ENCODE measurements at places on chromosomes 13 and 19. TPM values are rescaled to one million over a fixed set of nuclear protein-coding genes. Genes with fewer than 3 reads are reported as not detected.

APOC4 gene
- not detected for total RNA-seq

CCDC70 gene
- not detected for total RNA-seq

- peak overlapping the region; percentile 99 for H3K4me3 ChIP-seq
- no peaks in the 10 kb centered on the region for H3K27me3 ChIP-seq
- no peaks in the 10 kb centered on the region for H3K4me1 ChIP-seq
- DNase-seq, result peak; percentile 69
- H3K36me3 ChIP-seq, result peaks cover 19% of the 10 kb centered on the region
Measured at GRCh38 chr13:19862481-19863313, 752 bp downstream of the ZMYM5 start.

DNA sequence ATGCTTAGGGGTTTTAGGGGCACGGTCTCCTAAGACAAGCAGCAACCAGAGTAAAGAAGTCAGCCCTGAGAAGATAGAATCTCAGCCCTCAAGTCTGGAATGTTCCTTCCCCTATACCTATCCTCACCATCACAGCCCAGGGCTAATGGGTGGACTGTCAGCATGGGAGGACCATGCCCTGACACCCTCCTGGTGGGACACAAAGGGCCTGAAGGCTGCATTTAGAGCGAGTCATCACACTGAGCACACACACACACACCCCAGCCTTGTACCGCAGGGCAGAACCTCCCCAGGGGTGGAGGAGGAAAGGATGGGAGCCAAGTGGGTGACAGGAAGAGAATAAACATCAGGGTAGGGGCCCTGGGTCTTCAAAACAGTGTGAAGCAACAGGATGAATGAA, 174.8 kb upstream of the SERP2 start:
- H3K36me3 ChIP-seq, result no peaks in the 10 kb centered on the region
- no peak overlapping the region for H3K4me3 ChIP-seq

- no peaks in the 10 kb centered on the region for H3K36me3 ChIP-seq
- peak overlapping the region; percentile 93 for H3K4me3 ChIP-seq
- H3K27ac ChIP-seq, result peak overlapping the region; percentile 79
Measured at GRCh38 chr13:32587811-32588170, 1.5 kb downstream of the PDS5B start.

PINLYP gene
- 7.7 TPM for total RNA-seq

DNA sequence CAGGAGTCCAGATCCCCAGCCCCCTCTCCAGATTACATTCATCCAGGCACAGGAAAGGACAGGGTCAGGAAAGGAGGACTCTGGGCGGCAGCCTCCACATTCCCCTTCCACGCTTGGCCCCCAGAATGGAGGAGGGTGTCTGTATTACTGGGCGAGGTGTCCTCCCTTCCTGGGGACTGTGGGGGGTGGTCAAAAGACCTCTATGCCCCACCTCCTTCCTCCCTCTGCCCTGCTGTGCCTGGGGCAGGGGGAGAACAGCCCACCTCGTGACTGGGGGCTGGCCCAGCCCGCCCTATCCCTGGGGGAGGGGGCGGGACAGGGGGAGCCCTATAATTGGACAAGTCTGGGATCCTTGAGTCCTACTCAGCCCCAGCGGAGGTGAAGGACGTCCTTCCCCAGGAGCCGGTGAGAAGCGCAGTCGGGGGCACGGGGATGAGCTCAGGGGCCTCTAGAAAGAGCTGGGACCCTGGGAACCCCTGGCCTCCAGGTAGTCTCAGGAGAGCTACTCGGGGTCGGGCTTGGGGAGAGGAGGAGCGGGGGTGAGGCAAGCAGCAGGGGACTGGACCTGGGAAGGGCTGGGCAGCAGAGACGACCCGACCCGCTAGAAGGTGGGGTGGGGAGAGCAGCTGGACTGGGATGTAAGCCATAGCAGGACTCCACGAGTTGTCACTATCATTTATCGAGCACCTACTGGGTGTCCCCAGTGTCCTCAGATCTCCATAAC, at the start of gene APOE:
APOE (plus strand) TSS at position 360 of the 724 bp plus-strand sequence. CDS start 829 bp downstream, outside the sequence.
- H3K27me3 ChIP-seq, result no peaks in the 10 kb centered on the region
- peak within 1 kb of the TSS; percentile 19 for H3K27ac ChIP-seq
- peak; percentile 93 for DNase-seq
- peaks cover 6% of the 10 kb centered on the region for H3K4me1 ChIP-seq
- H3K36me3 ChIP-seq, result peaks cover 33% of the 10 kb centered on the region

RFX2 gene
- total RNA-seq, result 6.9 TPM

GRCh38 chr19:3125900-3126524, 9.8 kb upstream of the GNA15 start:
- no peaks in the 10 kb centered on the region for H3K27me3 ChIP-seq
- H3K4me1 ChIP-seq, result no peaks in the 10 kb centered on the region
- H3K4me3 ChIP-seq, result no peak overlapping the region
- H3K36me3 ChIP-seq, result no peaks in the 10 kb centered on the region

RASGRP4 gene
- 0.16 TPM for total RNA-seq

LILRA6 gene
- total RNA-seq, result not detected

VSTM2B gene
- not detected for total RNA-seq

SIGLEC12 gene
- total RNA-seq, result not detected

GRCh38 chr19:35977446-35978222, 17.4 kb upstream of the SDHAF1 start:
- no peaks in the 10 kb centered on the region for H3K4me1 ChIP-seq
- H3K36me3 ChIP-seq, result no peaks in the 10 kb centered on the region
- DNase-seq, result peak; percentile 94
- no peak overlapping the region for H3K4me3 ChIP-seq
- H3K27ac ChIP-seq, result no peak overlapping the region

- H3K27me3 ChIP-seq, result peaks cover 7% of the 10 kb centered on the region
Measured at GRCh38 chr13:46332772-46333171, 54.3 kb downstream of the RUBCNL start.

KASH5 gene
- total RNA-seq, result not detected

DNA sequence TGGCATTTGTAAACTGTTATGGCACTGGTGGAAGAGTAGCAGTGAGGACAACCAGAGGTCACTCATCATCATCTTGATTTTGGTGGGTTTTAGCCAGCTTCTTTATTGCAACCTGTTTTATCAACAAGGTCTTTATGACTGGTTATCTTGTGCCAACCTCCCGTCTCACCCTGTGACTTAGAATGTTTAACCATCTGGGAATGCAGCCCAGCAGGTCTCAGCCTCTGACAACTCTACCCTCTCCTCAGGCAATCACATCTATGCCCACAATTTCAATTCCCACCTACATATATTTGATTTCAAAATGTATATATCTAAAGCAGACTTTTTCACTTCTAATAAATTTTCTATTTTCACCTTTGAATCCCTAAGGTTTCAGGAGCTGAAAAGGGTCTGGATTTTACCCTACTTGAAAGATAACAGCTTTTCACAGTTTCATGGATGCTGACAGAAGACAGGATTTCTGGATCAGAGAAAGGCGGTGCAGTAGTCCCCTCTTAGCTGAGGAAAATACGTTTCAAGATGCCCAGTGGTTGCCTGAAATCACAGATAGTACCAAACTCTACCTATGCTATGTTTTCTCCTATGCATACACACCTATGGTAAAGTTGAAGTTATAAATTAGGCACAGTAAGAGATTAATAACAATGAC, 1171.8 kb downstream of the DIAPH3 start:
- no peak overlapping the region for H3K4me3 ChIP-seq
- H3K27me3 ChIP-seq, result no peaks in the 10 kb centered on the region
- H3K4me1 ChIP-seq, result no peaks in the 10 kb centered on the region
- H3K27ac ChIP-seq, result no peak overlapping the region

DNA sequence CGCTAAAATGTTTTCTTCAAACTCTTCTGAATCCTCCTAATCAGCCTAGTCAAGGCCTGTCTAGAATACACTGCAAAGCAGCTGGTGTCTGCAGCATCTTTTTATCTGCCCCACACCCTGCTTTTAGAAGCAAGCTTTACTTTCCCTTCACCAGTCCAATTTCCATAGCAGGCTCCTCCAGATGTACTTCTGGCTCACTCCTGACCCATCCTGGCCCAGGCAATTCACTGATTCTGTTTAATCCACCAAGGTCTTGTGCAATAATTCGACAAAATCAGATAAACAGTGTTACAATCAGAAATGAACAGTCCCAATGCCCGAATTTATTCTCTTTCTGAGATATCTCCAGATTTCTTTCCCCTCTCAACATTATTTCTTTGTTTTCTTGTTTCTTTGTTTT, 415.2 kb upstream of the SGCG start:
- no peak overlapping the region for H3K4me3 ChIP-seq
- H3K36me3 ChIP-seq, result no peaks in the 10 kb centered on the region
- H3K27me3 ChIP-seq, result no peaks in the 10 kb centered on the region
- no peak overlapping the region for H3K27ac ChIP-seq
- DNase-seq, result no peak

ZNF554 gene
- 5.0 TPM for total RNA-seq

ERICH6B gene
- total RNA-seq, result not detected

GRCh38 chr19:42132030-42132628, at the start of gene POU2F2:
Gene POU2F2, minus strand, starts transcription at chr19:42132446. Its CDS starts 35 bp downstream, at chr19:42132411.
- peak; percentile 71 for DNase-seq
- H3K4me3 ChIP-seq, result peak within 1 kb of the TSS; percentile 49
- peaks cover 32% of the 10 kb centered on the region for H3K27me3 ChIP-seq
- H3K27ac ChIP-seq, result no peak within 1 kb of the TSS

DNA sequence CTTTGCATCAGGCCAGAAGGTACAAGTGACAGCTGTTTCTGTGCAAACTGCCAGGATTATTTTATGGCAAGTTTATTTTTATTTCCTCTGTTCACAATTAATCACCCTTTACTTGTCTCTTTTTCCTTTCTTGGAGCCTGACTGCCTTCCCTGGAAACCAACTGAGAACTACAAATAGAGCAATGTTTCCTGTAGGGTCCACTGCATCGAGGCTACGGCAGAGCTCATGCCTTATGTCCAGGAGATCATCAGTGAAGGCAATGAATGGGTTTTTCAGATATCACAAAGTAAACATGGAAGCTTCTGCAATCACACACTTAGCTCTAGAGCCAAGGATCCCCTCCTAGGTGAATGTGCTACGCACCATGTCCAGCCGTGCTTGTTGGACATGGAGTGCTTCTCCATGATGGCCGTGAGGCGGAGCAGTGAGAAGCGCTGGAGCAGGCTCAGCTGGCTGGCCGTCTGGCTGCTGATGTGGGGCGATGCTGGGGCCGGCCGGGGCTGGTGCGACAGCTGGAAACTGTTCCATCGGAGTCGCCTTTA, 110.9 kb downstream of the KL start:
- H3K36me3 ChIP-seq, result no peaks in the 10 kb centered on the region
- H3K4me3 ChIP-seq, result no peak overlapping the region
- H3K4me1 ChIP-seq, result peaks cover 9% of the 10 kb centered on the region
- no peak overlapping the region for H3K27ac ChIP-seq
- DNase-seq, result no peak

- H3K36me3 ChIP-seq, result no peaks in the 10 kb centered on the region
- no peaks in the 10 kb centered on the region for H3K27me3 ChIP-seq
- H3K4me3 ChIP-seq, result no peak overlapping the region
- H3K27ac ChIP-seq, result no peak overlapping the region
- peak; percentile 78 for DNase-seq
Measured at GRCh38 chr13:48126944-48127830, 32.3 kb upstream of the MED4 start.

GRCh38 chr19:14156122-14156521, 19.7 kb upstream of the ASF1B start:
- no peak overlapping the region for H3K27ac ChIP-seq
- H3K4me3 ChIP-seq, result no peak overlapping the region
- H3K4me1 ChIP-seq, result peaks cover 4% of the 10 kb centered on the region
- peaks cover 25% of the 10 kb centered on the region for H3K36me3 ChIP-seq

NAT14 gene
- 67.1 TPM for total RNA-seq

GRCh38 chr13:27905650-27906049, 14.2 kb upstream of the PDX1 start:
- no peak overlapping the region for H3K4me3 ChIP-seq
- no peaks in the 10 kb centered on the region for H3K36me3 ChIP-seq
- no peaks in the 10 kb centered on the region for H3K4me1 ChIP-seq
- DNase-seq, result no peak

DNA sequence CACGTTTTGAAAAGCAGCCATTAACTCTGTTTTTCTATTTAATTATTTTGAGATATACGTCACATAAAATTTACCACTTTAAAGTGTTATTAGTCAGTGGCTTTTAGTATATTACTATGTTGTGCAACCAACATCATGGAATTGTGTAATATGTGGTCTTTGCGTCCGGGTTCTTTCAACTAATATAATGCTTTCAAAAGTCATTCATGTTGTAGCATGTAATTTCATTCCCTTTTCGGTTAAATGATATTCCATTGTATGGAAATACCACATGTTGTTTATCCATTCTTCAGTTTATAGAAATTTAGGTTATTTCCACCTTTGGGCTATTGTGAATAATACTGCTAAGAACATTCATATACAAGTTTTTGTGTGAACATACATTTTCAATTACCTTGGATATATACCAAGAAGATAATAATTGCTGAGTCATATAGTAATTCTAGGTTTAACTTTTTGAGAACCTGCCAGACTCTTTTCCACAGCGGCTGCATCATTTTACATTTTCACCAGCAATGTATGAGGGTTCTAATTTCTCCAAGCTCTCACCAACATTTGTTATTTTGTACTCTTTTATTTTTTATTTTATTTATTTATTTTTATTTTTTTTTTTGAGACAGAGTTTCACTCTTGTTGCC, 28.1 kb upstream of the CLDN10 start:
- no peak overlapping the region for H3K27ac ChIP-seq
- H3K36me3 ChIP-seq, result no peaks in the 10 kb centered on the region
- H3K27me3 ChIP-seq, result no peaks in the 10 kb centered on the region

DNA sequence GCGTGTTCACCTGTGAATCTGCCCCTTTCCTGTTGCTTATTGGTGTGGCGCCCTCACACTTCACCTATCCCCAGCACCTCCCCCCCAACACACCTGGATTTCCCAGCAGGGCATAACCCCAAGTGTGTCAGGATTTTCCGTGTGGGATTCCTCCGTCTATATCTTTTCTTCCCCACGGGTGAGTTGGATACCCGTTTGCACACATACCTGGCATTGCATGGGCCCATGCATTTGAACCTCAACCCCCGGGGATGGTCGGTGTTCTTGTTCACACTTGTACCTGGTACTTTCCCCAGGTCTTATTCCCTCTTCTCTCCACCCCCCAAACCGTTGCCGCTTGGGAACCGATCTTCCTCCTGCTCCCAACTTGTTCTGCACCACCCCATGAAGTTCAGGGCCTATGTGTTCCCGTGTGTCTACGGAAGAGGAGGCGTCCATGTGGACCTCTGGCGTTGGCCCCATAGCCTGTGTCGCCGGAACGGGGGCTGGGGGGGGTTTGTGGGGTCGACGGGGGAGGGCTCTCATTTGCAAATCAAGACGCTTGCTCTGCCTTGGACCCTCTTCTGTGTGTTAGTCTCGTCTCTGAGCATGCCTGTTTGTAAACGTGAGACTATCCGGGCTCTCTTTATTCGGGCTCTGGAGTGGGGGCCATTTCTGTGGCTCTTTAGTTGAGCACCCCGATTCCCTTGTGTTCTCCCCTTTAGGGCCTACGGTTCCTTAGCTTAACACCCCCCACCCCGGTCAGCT, 1.7 kb downstream of the PRR12 start:
- H3K4me1 ChIP-seq, result no peaks in the 10 kb centered on the region
- no peaks in the 10 kb centered on the region for H3K27me3 ChIP-seq
- peak overlapping the region; percentile 98 for H3K4me3 ChIP-seq

GRCh38 chr19:47351548-47351947, 2.4 kb downstream of the DHX34 start:
- H3K36me3 ChIP-seq, result peaks cover 53% of the 10 kb centered on the region
- no peaks in the 10 kb centered on the region for H3K4me1 ChIP-seq
- no peaks in the 10 kb centered on the region for H3K27me3 ChIP-seq

All from endodermal cell (in vitro differentiated cells).